ENCODE measurements at places on chromosomes 16 and 17.
A peak's percentile ranks its signal among the peaks of the same experiment; 100 is the strongest.

DNA sequence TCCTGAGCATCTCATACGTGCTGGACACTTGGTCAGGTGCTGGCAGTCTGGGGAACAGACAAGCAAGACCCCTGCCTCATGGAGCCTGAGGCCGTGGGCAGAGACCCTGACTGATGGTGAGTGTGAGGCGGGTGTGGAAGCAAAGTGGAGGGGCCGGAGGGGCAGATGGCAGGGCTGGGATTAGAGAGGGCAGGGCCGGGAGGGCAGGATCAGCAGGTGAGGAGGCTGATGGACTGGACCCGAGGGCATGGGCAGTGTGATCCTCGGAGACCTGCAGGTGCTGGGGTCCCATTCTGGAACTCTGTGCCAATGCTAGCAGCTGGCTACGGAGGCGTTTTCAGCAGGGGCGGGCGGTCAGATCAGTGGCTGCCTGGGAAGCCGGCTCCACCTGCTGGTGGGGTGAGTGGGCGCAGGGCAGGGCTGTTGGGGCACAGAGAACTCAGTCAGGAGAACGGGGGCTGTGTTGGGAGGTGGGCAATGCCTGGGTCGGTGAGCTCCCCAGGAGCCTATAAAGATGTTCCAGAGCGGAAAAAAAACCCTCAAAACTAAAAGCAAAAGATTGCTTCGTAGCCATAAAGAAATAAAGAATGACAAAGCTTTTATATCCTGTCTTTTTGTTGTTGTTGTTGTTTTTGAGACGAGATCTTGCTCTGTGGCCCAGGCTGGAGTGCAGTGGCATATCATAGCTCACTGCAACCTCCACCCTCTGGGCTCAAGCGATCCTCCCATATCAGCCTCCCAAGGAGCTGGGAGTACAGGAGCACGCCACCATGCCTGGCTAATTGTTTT, 8.9 kb upstream of the C16orf74 start:
- DNase-seq, result peak; percentile 30

GRCh38 chr17:19706791-19707727, 9.3 kb downstream of the SLC47A2 start:
- no peak for DNase-seq

DNA sequence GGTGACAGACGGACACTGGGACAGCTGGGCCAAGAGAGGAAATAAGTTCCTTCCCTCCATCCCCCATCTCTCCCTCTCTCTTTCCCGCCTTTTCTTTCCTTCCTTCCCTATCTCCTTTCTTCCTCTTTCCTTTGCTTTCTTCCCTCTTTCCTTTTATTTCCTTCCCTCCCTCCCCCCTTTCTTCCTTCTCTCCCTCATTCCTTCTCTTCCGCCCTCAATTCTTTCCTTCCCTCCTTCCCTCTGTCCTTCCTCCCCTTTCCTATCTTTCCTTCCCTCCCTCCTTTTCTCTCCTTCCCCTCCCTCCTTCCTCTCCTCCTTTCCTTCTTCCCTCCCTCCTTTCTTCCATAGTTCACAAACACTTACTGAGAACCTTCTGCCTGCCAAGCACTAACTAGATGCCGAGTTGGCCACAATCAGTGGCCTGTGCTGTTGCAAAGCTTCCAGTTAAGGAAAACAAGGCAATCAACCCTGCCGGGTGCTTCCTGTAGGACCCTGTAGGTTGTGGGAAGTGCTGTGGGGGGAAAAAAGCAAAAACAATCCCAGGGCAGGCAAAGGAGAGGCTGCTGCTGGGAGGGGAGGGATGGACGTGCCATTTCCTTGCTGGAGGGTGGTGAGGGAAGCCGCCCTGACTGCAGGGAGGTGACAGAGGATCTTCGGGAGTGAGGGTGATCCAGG, 31.7 kb downstream of the ABCC6 start:
- no peak for DNase-seq

DNA sequence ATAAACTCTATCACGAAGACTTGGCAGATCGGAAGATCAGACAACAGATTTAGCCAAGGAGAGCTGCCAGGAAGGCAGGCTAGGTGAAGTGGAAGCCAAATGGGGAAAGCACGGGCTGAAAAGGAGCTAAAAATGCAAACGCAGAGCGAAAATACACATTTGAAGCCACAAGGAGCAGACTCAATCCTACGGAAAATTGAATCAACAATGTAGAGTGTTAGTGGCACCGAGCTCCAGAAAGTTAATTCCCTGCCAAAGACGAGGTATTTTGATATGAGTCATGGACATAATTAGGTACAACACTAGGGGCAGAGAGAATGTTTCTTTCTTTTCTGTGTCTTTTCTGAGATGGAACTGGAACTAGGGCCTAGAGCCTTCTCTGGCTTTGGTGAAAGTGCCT, 20.7 kb downstream of the GSG1L start:
- no peak for DNase-seq

DNA sequence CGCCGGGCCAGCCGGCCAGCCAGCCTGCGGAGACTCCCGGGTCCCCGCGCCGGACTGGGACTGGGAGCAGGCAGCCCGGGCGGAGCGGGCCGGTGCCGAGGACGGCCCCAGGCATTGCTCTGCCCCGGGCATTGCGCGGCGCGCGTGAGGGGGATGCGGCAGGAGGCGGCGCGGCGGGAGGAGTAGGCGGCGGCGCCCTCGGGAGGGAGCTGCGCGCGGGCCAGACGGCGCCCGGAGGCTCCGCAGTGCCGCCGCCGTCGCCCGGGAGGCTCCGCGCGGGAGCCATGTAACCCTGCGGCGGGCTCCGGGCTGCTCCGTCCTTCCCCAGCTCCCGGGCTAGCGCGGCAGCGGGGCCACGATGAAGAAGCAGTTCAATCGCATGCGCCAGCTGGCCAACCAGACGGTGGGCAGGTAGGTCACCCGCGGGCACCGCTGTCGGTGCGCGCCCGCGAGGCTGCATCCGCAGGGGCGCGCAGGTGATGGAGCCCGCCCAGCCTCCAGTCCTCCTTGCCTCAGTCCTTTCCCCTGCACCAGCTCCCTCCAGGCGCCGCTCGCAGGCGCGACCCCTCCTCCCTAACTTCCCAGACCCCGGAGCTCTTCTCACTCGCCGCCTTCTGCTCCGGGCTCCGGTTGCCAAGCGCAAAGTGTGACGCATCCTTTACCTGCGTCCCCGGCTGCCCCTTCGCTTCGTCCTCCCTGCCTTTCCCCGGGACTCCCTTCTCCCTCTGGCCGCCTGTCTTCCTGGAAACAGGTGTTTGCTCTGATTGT, at the start of gene ARHGAP44:
Gene ARHGAP44 (plus strand): TSS at position 18 of the 768 bp plus-strand sequence. CDS start 341 bp downstream, at position 359.
- peak; percentile 71 for DNase-seq

DNA sequence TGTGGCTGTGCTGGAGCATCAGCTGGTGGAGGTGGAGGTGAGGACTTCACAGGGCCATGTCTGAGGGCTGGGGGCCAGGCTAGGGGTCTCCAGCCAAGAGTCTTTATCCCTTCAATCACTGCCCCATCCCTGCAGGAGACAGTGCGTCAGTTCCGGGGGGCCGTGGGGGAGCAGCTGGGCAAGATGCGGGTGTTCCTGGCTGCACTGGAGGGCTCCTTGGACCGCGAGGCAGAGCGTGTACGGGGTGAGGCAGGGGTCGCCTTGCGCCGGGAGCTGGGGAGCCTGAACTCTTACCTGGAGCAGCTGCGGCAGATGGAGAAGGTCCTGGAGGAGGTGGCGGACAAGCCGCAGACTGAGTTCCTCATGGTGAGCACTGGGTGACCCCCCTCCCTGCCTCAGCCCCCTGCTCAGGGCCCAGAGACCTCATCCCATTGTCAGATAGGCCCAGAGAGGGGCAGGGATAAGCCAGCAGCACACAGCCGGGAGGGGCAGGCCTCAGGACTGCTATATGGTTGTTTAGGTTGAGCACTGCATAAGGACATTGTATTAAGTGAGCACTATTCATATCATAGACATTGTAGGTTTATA, 2.3 kb upstream of the PYDC1 start:
- DNase-seq, result no peak

GRCh38 chr16:70161350-70161749, 12.2 kb upstream of the CLEC18C start:
- DNase-seq, result no peak

DNA sequence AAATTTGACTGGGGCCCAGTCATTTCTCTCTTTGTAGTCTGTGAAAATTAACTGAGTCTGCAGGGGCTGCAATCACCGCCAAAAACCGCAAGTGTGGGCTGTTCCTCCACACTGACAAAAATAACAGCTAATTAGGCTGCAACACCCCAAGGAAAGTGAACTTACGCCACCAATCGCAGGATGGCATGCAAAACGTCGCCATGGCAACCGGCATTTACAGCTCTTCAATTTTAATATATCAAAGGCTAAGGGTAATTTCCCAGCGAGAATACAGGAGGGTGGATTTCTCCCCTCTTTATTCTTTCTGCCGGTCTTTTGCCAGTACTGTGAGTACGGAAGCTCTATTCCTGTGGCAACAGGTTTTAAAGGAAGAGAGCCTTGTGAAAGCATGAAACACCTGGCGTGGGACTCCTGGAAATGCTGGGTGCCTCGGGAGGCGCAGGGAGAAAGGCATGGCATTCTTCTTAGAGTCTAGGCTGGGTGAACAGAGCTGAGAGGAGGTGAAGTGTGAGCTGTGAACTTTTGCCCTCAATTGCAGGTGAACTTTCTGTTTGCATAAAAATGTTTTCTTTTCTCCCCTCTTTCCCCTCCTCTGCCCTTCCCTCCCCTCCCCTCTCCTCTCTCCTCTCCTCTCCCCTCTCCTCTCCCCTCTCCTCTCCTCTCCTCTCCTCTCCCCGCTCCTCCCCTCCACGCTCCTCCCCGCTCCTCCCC, 399.7 kb downstream of the XYLT1 start:
- peak; percentile 80 for DNase-seq

DNA sequence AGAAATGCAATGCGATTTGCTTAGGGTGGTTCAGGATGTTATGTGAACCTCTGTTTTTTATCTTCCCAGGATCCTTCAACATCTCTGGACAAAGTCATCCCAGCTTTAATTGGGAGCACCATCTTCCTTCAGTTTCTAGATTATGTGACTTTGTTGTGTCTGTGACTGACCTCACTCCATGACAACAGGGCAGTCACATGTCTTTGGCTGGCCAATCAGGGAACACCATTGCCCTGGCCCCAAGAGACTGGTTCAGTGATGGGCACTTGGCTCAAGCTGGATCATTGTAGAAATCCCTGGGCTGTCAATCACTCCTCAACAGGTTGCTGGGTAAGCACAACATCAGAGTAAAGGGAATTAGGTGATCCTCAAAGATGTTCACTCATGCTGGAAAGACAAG, 499.7 kb downstream of the XYLT1 start:
- DNase-seq, result no peak

- DNase-seq, result no peak
Measured at GRCh38 chr16:17453364-17454038, 17.3 kb downstream of the XYLT1 start.

DNA sequence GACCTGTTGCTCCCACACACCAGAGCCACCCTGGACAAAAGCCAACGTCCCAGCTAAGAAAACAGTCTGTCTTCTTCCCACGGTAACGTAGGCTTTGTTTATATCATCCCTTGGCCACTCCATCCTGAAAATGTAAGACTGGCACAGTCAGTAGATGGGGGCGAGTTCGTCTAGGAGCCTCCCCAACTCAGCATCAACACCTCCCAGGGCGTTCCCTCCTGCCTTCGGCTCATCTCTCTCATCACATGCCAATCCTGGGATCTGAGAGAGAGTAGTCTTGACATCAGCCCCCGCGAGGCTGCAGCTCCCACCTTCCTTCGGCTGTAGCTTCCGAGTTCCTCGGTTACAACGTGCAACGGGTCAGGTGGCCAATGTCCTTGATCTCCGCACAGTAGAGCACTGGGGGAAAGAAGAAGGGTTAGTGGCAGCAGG, 894 bp downstream of the RNF227 start:
- DNase-seq, result peak; percentile 58

- no peak for DNase-seq
Measured at GRCh38 chr17:71387456-71387855, 733.4 kb upstream of the SOX9 start.

DNA sequence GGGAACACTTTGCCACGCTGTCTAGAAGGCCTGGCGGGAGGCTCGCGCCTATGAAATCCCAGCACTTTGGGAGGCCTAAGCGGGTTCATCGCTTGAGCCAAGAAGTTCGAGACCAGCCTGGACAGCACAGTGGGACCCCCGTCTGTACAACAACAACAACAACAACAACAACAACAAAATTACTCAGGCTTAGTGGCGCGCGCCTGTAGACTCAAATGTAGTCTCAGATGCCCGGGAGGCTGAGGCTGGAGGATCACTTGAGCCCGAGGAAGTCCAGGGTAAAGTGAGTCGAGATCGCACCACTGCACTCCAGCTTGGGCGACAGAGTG, 297 bp upstream of the SLFN13 start:
- DNase-seq, result no peak

DNA sequence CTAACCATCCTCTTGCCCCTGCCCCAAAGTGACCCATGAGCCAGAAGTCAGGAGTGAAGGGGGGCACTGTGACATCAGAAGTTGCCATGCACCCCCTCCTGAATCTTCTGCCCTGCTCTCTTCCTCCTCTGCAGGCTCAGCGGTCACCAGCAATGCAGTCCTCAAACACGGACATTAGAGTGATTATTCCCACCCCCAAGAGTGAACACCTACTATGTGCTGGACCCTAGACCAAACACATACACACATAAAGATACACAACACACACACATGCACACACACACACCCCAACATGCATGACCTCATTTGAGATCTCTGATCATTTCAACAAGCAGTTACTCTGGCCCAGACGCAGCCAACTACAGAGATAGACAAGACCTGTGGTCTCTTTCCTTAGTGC, at the start of gene CDRT4:
Gene CDRT4 (minus strand): TSS at position 30 of the 400 bp plus-strand sequence. CDS start 27,383 bp downstream, outside the sequence.
- DNase-seq, result no peak

DNA sequence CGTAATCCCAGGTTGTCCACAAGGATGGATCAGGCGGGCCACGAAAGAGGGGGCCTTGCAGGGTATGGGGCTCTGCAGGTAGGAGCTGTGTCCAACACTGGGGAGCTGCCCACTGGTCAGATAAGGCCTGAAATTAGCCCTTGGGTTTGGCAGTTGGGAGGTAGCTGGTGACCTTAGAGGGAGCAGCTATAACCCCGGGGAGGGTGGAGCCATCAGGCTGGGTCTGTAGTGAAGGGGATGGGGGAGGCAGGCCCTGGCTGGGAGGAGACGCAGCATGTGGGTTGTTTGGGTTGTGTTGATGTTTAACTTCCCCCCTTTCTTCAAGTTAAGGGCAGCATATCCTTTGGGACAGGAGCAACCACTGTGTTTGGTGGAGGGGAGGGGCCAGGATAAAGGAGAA, 5.9 kb downstream of the MLLT6 start:
- DNase-seq, result no peak

DNA sequence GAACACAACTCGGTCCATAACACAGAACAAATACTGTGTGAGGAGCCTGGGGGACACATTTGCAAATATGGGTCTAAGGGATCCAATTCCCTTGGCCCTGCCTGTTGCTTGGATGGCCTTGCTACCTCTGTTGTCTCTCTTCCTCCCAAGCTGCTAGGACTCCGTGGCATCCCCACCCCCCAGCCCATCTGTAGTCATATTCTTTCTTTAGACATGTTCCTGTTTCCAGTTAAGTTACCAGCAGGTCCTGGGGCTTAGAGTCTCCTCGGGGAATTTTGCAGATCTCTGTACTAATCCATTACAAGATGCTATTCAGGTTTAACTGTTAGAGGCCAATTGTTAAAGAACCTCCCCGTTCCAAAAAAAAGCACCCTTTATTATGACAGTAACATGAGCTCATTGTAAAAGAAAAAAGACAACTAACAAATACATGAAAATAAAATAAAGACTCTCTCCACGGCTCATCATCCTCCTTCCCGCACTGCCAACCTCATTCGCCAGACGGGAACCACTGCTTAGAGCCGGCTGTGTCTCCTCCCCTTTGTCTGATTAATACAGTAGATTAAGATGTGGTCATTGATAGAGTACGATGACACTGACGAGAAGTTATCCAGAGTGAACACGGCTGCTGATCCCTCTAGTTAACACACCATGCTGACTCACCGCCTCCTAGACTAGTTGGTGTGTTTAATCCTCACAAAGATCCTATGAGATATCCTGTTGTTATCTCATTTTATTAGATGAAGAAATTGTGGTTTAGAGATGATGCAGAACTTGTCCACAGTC, 22.2 kb downstream of the HS3ST4 start:
- DNase-seq, result no peak
